Activated T-helper 17 cell treated with anti-CD3 and anti-CD28 coated beads, Interleukin-2, amount 50 U/mL, for 72 hours (primary cell): ENCODE measurements at places on chromosomes 1 and 21. TPM values are rescaled to one million over a fixed set of nuclear protein-coding genes. Genes with fewer than 3 reads are reported as not detected.

The KRTAP13-2 gene
- total RNA-seq: not detected

The BARHL2 gene
- not detected for total RNA-seq

The G0S2 gene
- total RNA-seq: 16.1 TPM

The MPL gene
- total RNA-seq: not detected

The CRABP2 gene
- 4.4 TPM for total RNA-seq

The MYOM3 gene
- not detected for total RNA-seq
